ENCODE measurements at places on chromosomes 7 and 10.

GRCh38 chr7:27547401-27547800 lies 115.3 kb downstream of the HIBADH start:
- no peak for DNase-seq

DNA sequence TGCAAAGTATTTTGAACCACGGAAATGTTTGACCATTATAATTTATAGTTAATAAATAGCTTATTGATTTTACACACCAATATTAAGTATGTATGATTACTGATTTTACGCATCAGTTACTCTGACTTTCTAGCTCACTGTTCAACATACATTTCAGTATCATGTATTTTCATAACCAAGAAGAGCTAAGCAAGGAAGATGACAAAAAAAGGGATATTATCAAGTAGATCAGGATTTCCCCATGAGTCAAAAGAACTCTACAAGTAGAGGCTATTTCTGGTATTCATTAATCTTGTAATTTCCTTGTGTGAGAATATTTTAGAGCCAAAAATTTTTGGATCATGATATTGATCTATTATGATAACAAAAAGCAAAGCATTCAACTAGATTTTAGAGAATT lies 131.6 kb downstream of the AGMO start:
- no peak for DNase-seq

DNA sequence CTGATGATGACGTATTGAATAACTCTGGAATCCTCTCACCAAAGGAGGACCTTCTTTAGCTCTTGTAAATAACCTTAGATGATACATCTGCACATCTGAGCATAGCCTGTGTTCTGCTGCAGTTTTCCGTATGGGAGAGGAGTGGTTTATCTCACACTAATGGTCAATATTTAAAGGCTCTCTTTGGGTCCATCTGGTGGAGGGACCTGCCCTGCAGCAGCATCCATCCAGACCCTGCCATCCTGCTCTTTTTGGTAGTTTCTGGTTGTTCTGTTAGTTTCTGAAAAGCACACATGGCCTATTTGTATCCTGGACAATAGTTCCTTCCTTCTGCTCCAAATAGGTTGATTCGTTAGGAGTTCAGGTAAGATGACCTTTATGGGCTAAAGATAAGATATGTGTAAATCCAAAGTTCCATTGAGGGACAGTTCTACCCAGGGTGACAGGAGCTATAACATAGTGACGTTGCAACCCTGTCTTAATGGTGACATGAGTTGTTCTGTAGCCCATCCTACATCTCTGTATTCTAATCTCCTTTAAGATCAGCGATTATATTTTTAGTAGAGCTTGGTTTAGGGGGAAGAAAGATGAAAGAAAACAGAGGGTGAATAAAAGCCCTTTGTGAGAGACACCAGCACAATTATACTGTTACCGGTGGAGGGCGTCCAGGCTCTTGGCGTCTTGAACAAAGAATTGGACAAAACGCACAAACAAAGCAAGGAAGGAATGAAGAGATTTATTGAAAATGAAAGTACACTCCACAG lies 60.0 kb upstream of the KLF14 start:
- DNase-seq: no peak

- DNase-seq: no peak
These were observed 39.0 kb upstream of the TMEM229A start for GRCh38 chr7:124071843-124072242.

DNA sequence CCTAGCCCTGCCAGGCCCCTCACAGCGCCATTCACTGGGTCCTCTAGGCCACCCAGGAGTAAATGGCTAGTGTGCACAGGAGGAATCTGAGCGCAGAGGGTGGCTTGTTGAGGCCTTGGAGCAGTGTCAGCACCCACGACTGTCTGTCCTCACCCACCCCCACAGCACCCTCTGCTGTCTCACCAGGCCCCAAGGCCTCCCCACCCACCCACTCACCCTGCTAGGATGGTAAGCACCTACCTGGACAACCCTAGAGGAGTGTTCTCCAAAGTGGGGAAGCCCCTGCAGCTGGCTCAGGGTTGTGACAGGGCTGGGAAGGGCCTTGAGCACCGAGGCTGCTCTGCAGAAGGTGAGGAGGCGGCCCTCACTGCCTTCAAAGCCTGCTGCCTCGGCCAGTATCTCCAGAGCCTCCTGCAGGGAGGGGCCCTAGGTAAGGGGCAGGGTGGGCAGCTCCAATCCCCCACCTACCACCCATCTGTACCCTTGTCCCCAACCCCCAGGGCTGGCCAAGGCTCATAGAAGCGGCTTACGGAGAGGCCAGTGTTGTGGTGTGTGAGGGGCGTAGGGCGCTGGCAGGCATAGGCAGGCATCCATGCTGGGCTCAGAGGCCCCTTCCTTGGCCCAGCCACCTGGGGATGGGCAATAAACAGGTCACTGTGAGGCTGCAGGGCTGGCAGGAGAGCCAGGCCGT lies 2.9 kb downstream of the POLM start:
- no peak for DNase-seq

GRCh38 chr7:18770154-18770811 lies 274.7 kb downstream of the HDAC9 start:
- no peak for DNase-seq

DNA sequence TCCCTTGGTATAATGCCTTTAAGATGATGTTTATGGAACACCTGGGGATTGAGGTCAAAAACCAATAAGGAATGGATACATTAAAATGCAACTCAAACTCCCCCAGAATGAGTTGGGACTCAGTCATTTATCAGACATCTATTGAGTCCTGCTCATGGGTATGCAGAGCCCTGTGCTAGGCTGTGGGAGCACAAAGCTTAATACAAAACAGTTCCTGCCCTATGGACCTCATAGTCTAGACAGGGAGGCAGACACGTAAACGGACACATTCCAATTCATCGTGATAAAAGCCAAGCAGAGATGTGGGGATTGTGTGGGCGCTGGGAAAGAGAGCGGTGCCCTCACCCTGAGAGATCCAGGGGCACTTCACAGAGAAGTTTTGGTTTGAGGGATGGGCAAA lies 181.7 kb downstream of the PTEN start:
- DNase-seq: no peak

All from activated naive CD4-positive, alpha-beta T cell treated with anti-CD3 and anti-CD28 coated beads, Interleukin-2, amount 50 U/mL, for 16 hours (primary cell).